Activated CD4-positive, alpha-beta T cell treated with anti-CD3 and anti-CD28 coated beads, Interleukin-2, amount 50 U/mL, for 4 hours (primary cell): ENCODE measurements at places on chromosomes 6 and 20.

- no peak for DNase-seq
Observed at GRCh38 chr20:44079291-44079690, 107.7 kb downstream of the JPH2 start.

DNA sequence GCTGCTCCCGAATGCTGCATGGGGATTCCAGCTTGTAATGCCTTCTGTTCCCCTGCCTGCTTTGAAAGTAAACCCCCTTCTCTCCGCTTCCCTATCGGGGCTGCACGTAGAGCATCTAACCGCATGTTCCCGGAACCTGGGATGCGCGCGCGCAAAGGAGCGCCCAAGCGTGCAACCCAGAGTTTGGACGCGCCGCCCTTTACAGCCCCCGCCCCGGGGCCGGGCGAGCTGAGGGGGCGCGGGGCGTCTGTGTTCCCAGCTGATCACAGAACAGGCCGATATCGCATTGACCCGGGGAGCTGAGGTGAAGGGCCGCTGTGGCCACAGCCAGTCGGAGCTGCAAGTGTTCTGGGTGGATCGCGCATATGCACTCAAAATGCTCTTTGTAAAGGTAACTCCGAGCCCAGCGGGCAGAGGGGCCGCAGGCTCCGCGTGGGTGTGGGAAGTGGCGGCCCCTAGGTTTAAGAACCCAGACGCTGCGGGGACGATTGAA is 1.4 kb downstream of the LAMP5 start:
- no peak for DNase-seq

DNA sequence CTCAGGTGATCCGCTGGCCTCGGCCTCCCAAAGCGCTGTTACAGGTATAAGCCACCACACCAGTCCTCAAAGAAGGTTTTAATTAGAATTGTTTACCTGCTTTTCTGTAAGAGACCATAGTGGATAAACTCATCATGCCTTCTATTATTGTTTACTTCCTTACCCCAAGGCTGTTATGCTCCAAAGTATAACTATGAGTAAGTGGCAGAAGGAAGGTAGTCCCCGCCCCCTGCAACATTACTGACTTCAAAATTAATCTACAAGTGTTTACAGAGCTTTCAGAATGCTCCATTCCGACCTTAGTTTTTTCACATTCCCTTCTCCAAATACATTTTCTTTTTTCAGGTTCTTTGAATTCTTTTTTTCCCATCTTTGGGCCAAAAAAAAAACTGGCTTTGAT is 480.5 kb upstream of the NOX3 start:
- DNase-seq: no peak

DNA sequence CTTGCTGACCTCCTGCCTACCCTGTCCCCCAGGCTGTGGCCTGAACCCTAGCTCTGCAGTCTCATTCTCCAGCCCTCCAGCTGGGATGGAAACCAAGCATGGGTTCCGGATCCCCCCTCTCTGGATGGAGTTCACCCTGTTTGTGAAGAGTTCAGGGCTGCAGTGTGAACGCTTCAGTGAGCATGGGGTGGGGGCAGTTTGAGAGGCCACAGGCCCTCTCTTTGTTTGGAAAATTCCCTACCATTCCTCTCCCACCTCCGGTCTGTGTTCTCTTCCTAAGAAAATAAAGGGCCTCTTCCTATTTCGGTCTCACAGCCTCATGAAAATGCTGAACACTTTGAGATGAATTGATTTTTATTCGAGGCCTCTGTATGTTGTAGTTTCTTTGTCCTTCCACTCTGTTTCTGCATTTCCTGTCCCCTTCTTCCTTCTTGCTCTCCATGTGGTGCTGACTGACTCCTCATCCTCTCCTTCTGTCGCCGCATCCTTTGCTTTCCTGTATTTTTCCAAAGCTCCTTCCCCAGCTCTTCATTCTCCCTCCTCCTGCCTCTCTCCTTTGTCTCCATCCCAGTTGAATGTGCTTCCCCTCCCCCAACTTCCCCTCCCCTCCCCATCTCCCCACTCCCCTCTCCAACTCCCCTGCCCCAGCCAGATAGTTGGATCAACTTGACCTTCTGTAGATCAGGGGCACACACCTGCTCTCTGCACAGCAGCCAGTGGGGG is 2.4 kb upstream of the KCNK5 start:
- no peak for DNase-seq

- DNase-seq: no peak
Observed at GRCh38 chr6:88547768-88548167, 381.6 kb upstream of the CNR1 start.

DNA sequence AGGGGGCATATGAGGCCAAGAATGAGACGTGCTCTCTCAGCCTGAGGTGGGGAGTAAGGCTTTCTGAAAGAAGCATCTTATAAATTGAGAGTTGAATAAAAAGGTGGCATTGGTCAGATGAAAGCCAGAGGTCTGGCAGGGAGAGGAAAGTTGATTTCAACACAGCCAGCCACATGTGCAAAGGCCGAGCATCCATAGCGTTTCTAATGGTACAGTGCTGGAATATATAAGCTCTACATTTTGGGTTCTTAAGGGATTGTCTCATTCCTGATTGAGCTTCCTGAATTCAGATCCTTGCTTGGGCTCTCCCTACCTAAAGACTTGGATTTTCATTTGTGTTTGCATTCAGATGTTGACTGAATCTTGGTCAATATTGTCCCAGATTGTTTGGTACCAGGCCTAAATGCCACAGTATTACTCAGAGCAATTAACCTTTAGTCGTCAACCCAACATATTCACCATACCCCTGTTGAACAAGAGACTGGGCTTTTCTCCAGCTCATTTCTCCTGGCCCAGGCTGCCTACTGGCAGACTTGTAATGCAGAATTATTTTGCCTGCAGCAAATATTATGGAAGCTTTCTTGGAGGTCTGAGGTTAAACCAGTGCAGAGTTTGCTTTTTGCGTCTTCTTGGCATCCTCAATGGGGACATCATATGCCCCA is 14.5 kb upstream of the BCAS1 start:
- no peak for DNase-seq

GRCh38 chr6:17421406-17421805 is 28.0 kb downstream of the CAP2 start:
- no peak for DNase-seq

DNA sequence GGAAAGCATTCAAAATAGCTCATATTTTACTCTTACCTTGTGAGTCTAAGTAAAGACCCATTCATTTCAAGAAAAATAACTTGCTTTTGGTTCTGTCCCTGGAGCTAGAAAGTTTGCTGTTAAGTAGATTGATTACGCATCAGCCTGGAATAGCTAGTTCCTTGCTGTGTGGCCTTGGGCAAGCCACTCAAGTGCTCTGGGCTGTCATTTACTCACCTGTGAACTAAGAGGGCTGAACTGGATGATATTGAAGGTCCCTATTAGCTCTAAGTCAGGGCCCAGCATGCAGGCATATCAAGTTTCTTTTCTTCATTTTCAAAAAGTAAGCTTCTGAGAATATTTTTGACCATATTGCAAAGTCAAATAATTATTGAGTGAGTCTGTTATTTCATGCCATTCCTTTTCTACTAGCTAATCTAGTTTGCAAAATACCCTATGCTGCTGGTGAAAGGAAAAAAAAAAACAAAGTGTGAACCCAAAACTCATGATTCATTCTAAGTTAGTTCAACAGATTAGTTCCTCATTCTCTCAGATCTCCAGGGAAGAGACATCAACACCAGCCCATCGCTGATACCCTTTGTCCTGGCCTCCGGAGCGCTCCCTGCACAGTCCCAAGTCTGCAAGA is 106.5 kb upstream of the GMDS start:
- DNase-seq: no peak

- no peak for DNase-seq
Observed at GRCh38 chr6:166675736-166676135, 48.7 kb upstream of the RPS6KA2 start.

DNA sequence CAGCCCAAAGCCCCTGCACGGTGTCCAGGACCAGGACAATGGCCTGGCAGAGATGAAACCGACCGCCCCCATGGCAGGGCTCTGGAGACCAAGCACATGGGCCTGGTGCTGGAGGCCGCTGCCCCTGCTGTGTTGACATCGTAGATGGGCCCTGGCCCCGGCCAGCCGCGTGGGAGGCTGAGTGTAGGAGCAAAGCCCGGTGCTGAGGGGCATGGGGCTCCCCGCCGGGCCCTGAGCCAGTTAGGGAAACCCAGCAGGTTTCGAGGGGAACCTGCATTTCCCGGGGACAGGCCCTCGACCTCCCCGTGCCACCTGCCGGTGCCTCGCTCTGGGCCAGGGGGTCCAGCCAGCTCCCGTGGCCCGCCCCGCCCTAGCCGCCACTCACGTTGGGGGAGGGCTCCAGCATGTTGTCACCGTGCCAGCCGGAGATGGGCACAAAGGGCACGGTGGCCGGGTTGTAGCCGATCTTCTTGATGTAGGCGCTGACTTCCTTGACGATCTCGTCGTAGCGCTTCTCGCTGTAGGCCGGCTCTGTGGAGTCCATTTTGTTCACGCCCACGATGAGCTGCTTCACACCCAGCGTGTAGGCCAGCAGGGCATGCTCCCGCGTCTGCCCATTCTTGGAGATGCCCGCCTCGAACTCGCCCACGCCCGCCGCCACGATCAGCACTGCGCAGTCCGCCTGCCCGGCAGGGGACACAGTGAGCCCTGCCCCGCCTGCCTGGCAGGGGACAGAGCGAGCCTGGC is 4.3 kb downstream of the EEF1A2 start:
- DNase-seq: no peak

- DNase-seq: no peak
Observed at GRCh38 chr20:60976913-60977312, 275.1 kb upstream of the CDH4 start.

DNA sequence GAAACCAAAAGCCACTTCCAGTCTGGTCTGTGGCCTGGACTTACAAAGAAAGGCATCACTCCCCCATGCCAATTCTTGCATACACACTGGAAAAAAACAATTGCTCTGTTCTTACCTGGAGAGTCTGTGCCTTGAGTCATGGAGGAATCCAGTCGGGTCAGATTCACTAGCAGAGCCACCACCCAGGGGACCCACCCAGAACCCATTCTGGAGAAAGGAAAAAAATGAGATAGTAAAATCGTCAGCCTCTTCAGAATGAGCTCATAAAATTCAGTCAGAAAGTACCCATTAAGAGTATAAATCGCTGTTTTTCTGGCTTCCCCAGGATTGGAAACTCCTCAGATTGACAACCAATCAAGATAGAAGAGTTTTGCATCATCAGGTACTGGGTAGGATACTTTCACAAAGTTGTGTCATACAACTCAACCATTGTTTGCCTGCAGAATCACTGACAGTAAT is at the start of gene HLA-DOB:
Gene HLA-DOB (minus strand): TSS at position 257 of the 459 bp plus-strand sequence. CDS start 51 bp downstream, at position 206.
- DNase-seq: no peak

DNA sequence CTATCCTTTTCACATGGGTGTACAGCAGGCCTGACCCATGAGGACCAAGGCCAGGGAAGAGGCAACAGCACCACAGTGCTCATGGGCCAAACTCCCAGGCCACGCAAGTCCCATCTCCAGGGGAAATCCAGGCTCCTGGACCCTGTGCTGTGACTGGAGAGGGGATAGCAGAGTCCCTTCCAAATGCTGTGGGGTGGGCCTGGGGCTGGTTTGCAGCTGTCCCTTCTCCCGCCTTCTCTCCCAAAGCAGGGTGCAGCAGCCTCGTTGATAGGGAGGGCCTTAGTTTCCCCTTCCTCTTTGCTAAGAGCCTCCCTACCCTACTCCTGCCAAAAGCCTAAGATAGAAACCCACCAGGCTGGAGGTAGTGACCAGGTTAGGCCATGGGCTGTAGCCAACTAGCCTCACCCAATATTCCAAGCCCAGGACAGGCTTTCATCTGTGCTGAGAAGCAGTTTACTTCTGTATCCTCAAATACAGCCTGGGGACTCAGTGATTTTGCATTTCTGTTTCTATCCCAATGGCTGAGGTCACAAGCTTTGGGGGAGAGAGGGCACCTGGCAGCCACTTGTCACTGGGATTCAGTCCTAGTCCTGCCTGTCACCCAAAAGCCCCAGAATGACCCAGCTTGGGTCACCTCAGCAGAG is 1.4 kb downstream of the CTSZ start:
- DNase-seq: no peak

- DNase-seq: no peak
Observed at GRCh38 chr20:8398263-8399051, 266.4 kb downstream of the PLCB1 start.

DNA sequence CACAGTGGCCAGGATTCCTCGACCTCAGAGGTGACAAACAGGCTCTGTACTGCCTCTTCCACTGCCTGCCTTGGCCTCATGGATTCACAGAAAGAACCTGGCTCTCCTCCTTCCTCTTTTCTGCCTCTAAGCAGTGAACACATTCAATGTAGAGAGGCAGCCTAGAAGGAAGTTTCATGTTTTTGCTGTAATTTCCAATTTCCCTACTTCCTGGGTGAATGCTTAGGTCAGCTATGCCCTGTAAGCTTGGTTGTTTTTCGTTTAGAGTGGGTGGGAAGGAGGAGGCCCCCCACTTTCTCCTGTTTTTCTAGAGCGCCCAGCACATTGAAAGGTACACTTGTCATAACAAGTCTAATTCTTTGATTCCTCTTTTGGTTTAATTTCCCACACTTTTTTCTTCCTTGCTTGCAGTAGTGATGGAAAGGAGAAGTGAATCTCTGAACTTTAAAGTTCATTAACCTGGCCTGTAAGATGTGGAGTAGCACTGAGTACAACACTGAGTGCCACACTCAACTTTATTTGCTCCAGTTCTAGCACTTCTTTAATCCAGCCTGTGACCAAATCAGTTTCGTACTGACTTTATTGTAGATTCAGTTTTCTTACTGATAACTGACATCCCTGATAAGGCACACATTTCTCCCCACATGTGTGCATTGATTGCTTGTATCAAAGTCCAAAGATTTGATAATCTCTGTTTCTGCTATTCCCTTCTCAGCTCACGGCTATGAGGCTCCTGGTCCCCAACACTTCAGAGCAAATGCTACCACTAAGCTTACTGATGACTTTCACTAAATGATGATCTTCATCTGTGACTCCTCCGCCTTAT is 100.0 kb upstream of the MAN1A1 start:
- no peak for DNase-seq

GRCh38 chr6:139514819-139515218 is 140.4 kb upstream of the CITED2 start:
- DNase-seq: no peak

GRCh38 chr6:110537208-110538123 is 61.1 kb upstream of the SLC22A16 start:
- DNase-seq: no peak

GRCh38 chr6:38871741-38872568 is 156.8 kb downstream of the DNAH8 start:
- DNase-seq: peak; percentile 56

- no peak for DNase-seq
Observed at GRCh38 chr20:32240205-32240604, 32.5 kb downstream of the POFUT1 start.

DNA sequence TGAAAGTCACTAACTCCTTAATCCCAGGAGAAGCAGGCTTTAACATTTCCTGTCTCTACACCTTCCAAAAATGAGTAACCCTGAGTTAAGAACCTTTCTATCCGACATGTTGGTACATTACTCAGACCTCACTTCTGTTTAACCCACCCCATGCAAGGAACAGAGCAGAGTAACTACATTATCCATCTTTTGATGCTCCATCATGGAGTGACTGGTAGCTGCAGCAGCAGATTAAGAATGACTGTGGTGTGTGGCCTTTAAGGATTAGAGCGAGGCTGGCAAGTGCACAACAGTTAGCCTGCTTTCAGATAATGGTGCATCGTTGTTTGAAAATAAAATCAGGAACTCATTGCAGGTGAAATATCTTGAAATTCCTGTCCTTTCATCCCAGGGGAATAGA is 2.0 kb downstream of the TRAF3IP2 start:
- no peak for DNase-seq
